ENCODE measurements at places on chromosomes 13 and 19.

GRCh38 chr19:39603825-39604224, 1.5 kb downstream of the LGALS13 start:
- DNase-seq: no peak

DNA sequence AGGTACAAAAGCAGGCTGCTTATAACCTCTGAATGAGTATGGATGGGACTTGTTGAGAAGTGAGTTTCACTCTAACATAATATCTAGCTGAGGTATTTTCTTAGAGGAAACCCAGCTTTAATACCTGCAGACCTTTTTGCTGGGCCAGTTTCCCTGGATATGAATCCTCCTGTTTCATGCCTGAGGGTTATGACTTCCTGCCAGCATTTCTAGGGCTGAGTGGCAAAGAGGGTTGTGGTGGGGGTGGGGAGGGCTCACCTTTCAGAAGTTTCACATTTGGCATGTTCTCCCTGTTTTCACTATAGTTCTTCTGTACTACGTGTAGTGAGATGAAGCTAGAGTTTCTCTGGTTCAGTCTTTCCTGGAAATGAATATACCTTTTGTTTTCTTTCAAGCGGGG, 73.7 kb downstream of the LACC1 start:
- no peak for DNase-seq

- DNase-seq: no peak
Observed at GRCh38 chr19:46859637-46860124, 1.1 kb upstream of the ARHGAP35 start.

GRCh38 chr13:102380012-102380411, 21.8 kb downstream of the FGF14 start:
- DNase-seq: no peak

- DNase-seq: no peak
Observed at GRCh38 chr13:40149611-40150274, 494.3 kb downstream of the COG6 start.

DNA sequence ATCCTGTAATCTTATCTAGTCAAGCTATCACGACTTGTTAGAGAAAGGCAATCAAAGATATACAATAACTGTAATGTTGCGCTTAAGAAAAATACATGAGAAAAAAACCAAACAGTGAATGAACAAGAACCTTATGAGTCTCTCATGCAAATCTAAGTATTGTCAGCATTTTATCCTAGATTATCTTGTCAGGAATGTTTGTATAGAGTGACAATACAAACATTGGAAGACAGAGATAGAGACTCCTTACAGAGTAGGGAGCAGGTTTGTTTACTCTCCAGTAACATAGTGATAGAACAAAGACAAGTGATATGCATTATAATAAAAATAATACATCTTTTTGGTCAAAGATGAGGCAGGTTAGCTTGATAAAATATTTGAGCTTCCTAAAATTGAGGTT, 444.8 kb downstream of the SLITRK5 start:
- DNase-seq: no peak

GRCh38 chr19:5536337-5536894, 31.3 kb downstream of the TINCR start:
- DNase-seq: no peak

DNA sequence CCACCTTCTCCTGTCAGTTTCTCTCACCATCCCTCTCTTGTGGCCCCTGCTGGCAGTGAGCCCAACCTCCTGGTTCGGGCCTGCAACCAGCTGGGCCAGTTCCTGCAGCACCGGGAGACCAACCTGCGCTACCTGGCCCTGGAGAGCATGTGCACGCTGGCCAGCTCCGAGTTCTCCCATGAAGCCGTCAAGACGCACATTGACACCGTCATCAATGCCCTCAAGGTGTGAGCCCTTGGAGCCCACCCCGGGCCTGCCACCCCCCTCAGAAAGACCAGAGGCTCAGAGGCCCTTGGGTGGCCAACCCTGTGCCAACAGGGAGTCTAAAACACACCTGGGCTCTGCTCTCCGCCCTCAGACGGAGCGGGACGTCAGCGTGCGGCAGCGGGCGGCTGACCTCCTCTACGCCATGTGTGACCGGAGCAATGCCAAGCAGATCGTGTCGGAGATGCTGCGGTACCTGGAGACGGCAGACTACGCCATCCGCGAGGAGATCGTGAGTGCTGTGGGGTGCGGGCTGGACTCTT, 13.8 kb downstream of the FUZ start:
- DNase-seq: no peak
